Small intestine (tissue), 16 donors: ENCODE measurements at places on chromosomes 3 and 15. TPM values are rescaled to one million over a fixed set of nuclear protein-coding genes. Genes with fewer than 3 reads are reported as not detected.

DNA sequence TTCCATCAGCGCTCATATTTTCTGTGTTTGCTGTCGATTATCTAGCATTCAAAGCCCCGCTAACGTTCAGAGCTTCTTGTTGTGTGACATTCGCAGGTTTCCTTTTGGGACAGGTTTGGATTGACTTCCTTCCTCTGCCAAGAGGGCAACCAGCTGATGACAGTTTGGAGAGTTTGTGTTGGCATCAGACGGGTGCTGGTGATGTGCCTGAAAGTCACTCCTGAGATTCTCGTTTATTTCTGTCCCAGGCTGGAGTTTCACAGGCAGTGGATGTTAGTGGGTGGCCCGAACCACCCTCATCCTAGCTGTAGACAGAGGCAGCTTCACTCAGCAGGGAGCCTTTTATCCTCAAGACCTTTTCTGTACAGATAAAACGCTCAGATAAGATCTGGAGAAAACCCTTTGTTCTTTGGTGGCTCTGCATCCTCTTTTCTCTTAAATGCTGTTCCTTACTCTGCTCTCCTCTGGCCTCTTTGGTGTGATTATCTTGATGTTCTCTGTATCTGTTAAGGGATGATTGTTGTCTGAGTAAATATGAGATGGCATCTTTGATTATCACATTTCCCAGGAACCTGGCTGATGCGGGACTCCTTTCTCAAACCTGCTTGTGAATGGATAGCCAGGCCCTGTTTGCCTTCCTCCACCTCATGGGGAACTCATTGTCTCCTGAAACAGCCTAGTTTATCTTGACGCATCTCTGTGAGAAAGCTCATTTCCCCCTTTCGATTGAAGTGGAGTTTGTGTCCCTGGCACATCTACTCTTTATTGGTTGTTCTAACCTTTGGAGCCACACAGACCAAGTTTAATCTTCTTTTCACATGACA, 35.9 kb downstream of the CGNL1 start:
- no peak for DNase-seq

DNA sequence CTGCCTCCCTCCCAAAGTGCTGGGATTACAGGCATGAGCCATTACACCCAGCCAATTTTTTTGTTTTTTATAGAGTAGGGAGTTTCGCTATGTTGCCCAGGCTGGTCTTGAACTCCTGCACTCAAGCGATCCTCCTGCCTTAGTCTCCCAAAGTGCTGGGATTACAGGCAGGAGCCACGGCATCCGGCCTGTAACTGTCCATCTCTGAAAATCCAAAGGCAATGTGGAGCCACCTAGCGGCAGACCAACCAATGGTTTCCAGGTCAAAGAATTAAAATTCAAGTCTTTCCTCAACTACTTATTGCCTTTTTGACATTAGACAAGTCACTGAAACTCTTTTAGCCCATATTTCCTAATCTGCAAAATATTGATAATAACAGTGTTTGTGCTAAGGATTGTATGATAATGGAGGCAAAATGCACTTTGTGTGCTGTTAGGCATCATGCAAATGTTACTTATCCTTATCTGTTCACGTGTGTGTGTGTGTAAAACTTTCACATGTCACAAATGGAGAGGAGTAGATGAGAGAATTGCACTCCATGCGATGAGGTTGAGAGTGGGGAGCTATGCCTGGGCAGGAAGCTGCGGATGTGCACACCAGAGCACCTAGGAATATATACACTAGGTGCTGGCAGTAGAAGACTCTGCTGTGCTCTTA, 48.7 kb downstream of the COL8A1 start:
- peak; percentile 50 for DNase-seq

DNA sequence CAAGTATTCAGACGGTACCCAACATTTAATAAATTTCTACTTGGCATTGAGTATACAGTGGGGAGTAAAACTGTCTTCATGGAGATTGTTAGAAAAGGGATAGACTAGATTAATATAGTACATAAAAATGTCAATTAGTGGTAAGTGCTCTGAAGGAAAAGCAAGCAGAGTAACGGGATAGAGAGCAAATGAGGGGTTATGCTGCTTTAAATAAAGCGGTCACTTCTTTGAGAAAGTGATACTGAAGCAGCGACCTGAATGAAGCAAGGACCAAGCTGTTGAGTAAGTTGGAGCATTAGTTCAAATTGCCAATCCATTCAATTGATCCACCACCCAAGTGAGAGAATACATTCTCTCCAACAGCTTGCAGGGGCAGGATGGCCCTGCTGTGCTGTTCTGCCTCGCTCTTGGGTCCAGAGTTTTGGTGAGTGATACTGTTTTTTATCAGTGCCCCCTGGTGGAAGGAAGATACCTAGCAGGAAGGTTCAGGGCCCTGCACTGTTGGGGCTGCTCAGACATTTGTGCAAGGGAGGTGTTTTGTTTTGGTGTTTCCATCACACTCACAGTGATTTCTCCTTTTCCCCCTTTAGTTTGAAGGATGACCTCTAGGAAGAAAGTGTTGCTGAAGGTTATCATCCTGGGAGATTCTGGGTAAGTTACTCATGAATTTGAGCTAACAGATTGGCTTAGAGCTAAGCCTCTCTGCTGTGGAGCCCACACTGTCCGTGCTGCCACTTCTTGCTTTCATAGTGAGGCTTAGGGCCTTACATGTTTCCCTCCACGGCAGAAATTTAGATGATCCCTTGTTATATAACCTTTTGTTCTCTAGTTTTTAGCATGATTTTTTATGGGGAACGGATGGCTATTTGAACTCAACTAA, 69.0 kb downstream of the RAB7A start:
- peak; percentile 76 for DNase-seq

DNA sequence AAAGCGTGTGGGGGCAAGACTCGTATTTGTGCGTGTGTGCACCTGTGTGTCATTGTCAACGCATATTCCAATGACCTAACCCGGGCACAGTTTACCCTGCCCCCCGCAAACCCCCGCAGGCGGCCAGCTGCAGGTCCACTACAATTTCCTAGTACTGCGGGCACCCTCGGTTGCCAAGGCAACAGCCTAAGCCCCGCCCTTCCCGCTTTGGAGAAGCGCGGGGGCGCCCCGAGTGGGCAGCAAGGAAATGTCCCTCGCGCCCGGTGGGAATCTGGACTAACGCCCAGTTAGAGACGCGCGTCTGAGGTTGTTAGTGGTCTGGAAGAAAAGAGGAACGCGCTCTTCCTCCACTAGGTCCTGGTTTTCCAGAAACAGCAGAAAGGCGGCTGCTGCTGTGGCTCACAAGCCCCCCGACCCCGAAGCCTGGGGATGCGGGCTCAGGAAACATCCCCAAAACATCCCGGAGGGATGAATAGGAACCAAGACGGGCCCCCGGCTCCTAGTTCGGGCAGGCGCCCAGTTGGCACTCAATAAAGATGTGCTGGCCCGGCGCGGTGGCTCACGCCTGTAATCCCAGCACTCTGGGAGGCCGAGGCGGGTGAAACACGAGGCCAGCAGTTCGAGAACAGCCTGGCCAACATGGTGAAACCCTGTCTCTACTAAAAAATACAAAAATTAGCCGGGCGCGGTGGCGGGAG, 1.1 kb downstream of the ABHD14A start:
- no peak for DNase-seq

GRCh38 chr15:47688573-47689086, 28.7 kb upstream of the SEMA6D start:
- no peak for DNase-seq

DNA sequence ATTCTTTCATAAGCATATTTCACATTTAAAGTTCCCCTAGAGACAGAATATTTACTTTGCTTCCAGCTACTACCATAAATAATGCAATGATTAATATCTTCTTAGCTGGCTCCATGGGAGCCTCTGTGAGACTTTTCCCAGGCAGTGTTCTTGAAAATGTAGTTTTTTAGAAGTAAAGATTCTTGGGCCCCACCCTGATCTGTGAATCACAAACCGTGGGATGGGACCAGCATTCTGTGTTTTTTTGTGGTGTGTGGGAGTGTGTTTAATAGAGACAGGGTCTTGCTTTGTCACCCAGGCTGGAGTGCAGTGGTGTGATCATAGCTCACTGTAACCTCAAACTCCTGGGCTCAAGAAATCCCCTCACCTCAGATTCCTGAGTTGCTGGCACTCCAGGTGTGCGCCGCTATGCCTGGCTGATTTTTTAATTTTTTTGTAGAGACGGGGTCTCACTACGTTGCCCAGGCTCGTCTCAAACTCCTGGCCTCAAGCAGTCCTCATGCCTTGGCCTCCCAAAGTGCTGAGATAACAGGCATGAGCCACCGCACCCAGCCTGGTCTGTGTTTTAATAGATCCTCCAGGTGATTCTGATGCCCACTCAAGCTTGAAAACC, 83.0 kb downstream of the KLHL25 start:
- DNase-seq, result no peak

DNA sequence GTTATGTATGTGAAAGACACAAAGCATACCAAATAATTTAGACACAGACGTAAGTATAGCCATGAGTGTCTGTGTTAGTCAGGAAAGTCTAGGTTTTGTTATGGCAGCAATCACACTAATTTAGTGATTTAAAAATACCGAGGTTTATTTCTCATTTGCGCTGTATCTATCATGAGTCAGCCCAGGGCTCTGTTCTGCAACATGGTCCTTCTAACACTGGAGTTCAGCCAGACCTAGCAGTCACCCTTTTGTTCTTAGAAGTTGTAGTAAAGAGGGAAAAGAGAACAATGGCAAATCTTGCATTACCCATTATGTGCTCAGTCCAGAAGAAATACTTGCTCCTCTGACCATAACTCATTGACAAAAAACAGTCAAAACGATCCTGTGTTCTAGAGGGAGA, 311.5 kb downstream of the NLGN1 start:
- DNase-seq, result no peak

GRCh38 chr15:59892985-59893384, 111.1 kb upstream of the FOXB1 start:
- DNase-seq, result no peak

- peak; percentile 20 for DNase-seq
These were observed 38.7 kb downstream of the FAM174B start for GRCh38 chr15:92616621-92617548.

DNA sequence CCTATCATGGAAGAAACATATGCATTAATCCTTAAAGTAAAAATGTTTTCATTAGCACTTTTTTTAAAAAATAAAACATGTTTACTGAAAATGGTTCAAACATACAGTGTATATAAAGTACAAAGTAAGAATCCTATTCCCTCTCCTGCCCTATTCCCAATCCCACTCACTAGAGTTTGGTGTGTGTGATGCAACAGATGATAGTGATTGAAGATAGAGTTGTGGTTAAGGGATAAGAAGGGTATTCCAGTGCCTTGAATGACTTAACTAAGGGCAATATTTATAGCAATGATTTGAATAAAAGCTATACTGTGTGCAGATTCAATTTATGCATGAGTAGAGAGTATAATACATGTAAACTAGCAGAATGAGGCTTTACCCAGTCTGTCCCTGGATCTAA, 18.1 kb downstream of the ZNF280D start:
- DNase-seq, result no peak

DNA sequence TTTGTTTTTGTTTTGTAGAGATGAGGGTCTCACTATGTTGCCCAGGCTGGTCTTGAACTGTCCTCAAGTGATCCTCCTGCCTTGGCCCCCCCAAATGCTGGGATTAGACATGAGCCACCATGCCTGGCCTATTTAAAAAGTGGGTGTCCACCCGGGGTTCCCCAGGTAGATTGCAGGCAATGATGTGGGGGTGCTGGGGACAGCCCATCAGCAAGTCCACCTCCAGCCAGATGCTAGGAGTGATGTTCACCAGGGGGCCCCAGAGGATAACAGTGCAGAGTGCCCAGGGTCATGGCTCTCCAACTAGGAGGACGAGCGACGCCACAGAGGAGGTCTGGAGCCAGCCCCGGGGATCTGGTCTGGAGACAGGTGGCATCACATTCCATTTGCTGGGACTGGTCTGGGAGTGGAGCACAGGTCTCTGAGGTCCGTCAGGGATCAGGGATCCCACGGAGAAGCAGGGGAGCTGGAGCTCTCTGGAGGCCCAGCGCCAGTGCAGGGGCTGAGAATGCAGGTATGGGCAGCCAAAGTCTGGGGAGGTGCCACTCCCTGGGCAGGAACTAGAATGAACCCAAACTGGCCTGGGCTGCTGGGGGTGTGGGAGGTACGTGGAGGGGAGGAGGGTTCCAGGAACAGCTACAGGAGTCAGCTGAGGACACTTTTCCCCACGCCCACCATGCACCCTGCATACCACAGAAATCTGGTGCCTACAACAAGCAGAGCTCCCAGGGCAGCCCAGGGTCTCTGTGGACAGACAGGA, 51.2 kb upstream of the PCSK6 start:
- no peak for DNase-seq

DNA sequence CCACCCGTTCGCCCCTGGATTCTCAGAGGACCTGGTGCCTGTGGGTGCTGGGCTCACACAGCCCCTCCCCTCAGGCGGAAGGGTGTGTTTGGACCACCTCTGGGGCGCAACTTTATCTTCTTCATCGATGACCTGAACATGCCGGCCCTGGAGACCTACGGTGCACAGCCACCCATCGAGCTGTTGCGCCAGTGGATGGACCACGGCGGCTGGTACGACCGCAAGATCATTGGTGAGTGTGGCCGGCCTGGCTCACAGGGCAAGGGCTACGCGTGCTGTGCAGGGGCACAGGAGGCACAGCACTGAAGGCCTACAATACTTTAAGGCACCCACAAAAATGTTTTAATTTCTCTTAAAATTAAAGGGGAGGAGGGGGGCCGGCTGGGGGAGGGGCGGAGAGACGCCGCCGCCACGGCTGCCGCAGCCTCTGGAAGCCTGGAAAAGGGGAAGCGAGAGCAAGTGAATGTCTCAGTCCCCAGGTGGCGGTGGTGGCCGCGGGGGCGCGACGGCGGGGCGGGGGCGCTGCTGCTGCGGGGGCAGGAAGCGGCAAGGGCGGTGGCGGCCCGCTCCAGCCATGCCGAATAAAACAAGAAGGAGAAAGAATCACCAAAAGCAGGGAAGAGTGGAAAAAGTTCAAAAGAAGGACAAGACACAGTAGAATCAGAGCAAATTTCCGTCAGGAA, 56.8 kb downstream of the DNAH1 start:
- no peak for DNase-seq

DNA sequence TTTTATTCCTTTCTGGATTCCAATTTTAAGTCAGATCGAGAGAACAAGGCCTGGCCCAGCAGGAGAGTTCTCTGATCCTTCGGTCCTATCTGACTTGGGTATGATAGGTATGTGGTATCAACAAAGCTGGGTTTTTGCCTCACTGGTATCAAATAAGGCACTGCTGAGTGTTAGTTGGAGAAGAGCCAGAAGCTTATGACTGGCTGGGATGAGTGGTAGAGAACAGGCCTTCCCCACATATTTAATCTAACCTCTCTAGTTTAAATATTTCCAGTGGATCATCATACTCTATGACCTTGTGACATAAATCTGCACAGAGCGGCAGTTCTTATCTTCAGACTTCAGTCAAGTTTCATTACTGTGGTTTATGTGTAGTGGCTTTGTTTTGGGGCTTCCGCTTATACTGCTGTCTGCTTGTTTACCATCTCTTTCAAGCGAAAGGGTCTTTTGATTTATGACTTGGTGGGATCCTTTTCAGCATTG, 164.5 kb downstream of the PTPRG start:
- DNase-seq, result peak; percentile 70

DNA sequence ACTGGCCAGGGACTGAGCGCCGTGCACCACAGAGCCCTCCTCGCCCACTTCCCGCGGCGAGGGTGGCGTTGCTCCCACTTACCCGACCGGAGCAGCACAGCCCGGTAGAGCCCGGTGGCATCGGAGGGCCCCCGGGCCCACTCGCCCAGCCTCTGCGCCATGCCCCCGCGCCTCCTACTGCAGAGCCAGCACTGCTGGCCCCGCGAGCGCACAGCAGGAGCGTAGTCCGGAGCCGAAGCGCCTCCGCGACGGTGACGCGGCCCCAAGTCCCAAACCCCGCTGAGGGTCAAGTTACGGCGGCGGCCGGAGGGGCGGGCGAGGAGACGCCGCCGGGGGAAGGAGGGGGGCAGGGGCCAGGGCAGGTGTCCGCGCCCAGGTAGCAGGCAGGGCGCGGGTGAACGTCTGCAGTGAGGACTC, 9.6 kb upstream of the FAM107A start:
- DNase-seq, result no peak

Gene GOLGA6L10
- polyA plus RNA-seq, result 5.7 TPM

Gene OIP5
- polyA plus RNA-seq, result 1.8 TPM

Gene B3GNT5
- polyA plus RNA-seq, result 23.4 TPM
